ENCODE measurements at places on chromosomes 16 and 17.

DNA sequence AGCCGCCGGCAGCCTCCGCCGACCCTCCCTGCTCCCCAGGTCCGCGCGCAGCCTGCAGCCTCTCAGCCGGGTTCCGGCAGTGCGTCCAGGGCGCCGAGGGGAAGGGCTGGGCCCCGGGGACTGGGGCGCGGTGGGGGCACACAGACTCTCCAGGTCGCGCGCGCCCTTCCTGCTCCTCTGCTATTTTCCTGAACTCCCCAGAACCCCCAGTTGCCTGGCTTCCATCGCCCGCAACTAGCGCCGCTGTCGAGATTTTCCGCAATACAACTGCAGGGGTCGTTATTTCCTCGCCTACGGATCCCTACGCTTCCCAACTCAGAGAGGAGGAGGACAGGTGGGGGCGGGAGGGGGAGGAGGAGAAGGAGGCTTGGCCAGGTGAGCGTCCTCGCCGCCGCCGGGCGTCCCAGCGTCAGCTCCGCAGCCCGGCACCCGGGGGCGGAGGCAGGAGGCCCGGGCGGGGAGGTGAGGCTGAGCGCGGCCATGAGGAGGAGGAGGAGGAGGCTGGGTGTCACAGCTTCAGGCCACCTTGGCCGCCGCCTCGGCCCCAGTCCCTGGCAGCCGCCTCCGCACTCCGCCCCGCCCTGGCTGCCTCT is at the start of gene CA10:
Gene CA10 (minus strand): TSS at position 265 of the 593 bp plus-strand sequence.
- no peak for DNase-seq

- DNase-seq, result no peak
Observed at GRCh38 chr17:48993951-48994350, 3.2 kb upstream of the IGF2BP1 start.

DNA sequence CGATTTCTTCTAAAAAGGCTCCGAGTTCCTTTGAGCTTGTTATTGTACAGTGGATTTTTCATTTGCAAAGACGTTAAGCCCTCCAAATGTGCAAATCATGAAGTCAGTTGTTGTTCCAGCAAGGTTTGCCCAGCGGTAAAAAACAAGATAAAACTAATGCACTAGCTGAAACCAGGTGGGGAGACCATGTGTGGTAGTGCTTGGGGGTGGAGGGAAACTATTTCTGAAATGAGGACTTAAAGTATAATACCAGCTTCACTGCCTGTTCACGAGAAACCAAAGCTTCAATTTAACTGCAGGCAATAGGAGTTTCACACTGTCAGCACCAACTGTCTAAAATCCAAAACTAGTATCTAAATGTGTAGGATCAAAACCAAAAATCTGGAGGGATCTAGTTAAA is 22.3 kb downstream of the SMARCE1 start:
- no peak for DNase-seq

GRCh38 chr17:8369944-8370343 is 6.6 kb downstream of the KRABD2 start:
- DNase-seq, result no peak

- no peak for DNase-seq
Observed at GRCh38 chr17:14296166-14296910, 4.5 kb upstream of the HS3ST3B1 start.

GRCh38 chr16:12532871-12533610 is 270.6 kb downstream of the CPPED1 start:
- peak; percentile 22 for DNase-seq

DNA sequence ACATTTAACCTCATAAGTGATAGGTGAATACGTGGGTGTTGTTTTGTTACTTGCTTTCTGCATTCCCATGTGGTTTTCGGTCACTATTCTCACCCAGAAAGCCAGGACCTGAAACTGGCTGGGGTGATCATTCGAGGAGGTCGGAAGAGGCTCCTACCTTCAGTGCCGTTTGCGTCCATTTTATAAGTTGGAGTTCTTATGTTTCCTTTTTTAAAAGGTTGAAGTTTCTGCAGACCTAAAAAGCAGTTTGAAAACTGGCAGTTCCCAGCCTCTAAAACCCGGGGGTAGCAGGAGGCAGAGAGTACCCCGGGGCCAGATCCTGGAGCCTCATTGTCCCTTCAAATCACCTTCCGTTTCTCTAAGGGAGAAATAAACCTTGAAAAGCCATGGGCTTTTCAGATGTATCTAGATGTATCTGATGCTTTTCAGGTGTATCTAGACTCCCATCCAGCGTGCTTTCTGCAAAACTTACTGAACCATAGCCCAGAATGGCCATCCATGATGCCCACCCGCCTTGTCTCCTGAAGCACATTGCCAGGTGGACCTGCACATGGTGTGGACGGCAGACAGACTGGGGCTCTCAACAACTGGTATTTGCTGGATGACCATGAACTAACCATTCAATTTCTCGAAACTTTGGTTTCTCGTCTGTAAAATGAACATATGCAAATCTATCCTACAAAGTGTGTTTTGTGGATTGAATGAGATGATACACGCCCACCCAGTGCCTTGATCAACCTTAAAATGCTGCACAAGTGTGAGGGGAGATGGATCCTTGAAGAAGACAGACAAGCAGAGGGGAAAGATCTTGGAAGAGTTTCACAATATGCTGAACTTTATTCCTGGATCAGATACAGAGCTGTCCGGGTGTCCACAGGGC is 1.3 kb downstream of the NLRC5 start:
- DNase-seq, result no peak

- no peak for DNase-seq
Observed at GRCh38 chr17:82895087-82895486, 55.3 kb upstream of the ZNF750 start.

GRCh38 chr17:57871155-57871554 is 21.3 kb upstream of the MRPS23 start:
- DNase-seq, result no peak

GRCh38 chr17:46782250-46782953 is 36.1 kb downstream of the WNT3 start:
- peak; percentile 22 for DNase-seq

DNA sequence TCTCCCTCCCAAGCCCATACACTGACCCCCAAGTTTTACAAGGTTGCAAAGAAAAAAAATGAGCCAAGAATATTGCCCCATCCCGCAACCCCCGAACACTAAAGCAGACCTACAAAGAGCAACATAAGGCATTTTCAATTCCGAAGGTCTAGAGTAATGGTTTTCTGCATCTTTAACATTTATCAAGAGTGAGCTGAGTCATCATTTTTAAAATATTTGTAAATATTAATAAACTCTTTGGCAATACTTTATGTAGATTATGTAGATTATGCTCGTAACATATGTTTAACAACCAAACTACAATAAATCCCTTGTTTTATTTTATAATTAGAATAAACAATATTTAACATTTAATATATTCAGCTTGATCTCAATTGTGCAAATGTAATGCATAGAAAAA is 1.4 kb downstream of the ZNF624 start:
- no peak for DNase-seq

DNA sequence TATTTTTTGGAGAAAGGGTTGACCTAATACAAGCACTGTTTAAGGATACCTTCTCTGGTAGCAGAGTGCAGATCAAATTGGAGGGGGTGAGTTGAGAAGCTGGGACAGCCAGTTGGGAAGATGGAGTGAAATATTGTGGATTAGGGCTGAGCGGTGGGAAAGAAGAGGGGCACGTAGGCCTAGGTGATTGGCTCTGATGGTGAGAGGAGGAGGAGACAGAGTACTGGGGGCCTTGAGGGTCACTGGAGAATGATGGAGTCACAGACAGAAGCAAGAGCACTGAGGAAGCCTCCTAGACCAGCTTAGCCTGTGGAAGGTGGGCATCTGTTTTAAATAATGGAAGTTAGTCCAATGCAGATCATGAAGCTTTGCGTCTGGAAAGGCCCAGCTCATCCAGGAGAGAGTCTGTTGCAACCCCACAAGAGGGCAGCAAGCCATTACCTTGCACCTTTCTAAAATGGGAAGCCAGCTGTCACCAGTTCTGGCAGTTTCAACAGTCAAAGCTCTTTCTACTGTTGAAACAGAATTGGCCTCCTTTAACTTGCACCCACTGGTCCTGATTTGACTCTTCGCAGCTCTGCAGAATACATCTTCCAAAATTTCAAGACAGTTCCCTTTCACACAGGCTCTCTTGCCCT is 11.8 kb downstream of the SLC9A5 start:
- DNase-seq, result no peak

GRCh38 chr17:45432405-45433158 is at the start of gene ARHGAP27:
Gene ARHGAP27 (minus strand): TSS chr17:45432870. CDS start chr17:45430279, 2,591 bp downstream.
- peak; percentile 45 for DNase-seq

- no peak for DNase-seq
Observed at GRCh38 chr17:19331134-19331533, 31.4 kb downstream of the B9D1 start.

DNA sequence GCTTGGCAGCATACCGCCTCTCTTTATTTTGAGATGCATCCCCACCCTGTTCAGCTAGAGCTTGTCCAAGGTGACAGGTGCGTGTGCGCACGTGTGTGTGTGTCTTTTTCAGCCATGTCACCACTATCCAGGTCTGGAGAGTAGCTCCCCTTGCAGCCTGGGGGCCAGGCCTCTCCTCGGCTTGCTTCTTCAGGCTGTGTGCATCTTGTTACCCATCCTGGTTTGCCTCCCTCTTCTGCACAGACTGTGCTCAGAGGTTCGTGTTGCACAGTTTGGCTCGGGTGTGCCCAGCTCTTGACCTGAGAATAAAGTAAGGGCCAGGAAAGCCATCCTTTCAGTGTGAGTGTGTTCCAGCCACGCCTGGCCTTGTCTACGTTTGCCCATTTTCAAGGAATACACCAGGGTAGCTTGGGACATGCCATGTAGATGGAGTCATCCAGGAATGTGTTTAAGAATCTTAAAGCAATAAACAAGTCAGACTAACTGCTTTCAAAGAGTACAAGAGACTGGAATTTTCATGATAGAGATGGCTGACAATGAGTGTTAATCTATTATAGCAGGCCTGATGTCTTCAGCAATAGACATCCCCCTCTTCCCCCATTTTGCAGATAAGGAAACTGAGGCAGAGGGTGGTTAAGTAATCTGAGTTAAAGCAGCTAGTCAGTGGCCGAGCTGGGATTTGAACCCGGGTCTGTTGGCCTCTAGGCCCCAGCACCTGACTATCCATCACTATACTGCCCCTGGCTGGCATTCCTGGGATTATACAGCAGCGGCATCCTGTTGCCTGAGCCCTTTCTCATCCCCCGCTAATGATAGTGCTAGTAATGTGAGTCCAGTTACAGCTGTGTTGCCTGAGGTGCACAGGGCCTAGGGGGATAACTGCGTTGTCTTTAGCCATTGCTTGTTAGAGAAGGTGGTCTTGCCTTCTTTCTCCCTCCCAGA is 77.9 kb downstream of the KSR1 start:
- no peak for DNase-seq

DNA sequence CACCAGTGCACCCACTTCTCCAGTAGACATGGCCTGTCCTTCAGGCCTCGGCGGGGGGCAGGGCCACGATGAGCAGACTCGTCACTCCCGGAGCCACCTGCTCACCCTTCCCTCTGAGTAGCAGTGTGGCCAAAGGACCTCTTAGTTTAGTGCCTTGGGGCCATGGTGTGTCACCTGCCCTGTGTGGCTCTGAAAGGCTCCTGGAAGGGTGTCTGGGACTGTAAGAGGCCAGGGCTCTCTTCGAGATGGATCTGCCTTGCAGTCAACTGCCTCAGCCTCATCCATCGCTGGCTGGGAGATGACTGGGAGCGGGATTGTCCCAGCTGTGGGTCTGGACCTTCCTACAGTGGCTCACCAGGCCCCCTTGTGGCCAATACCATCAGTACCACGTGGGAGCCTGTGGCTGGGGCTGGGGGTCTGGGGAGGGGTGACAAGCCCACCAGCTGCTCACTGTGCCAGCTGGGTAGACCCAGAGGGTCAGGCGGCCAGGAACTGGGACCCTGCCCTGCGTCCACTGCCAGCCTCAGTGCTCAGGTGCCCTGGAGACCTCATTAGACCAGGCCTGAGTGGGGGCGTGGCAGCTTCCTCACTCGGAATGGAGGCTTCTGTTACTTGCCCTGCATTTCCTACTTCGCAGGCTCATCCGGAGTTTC is 133.4 kb downstream of the OR1D5 start:
- DNase-seq, result no peak

GRCh38 chr17:32287804-32288511 is 22.3 kb downstream of the RHBDL3 start:
- DNase-seq, result no peak

GRCh38 chr17:82863941-82864712 is 24.3 kb upstream of the ZNF750 start:
- peak; percentile 88 for DNase-seq

- DNase-seq, result no peak
Observed at GRCh38 chr16:27698266-27698665, 148.3 kb downstream of the KATNIP start.

- DNase-seq, result no peak
Observed at GRCh38 chr17:78724544-78724943, 57.5 kb downstream of the CYTH1 start.

- DNase-seq, result no peak
Observed at GRCh38 chr17:77146246-77146632, 5.5 kb downstream of the SEC14L1 start.

DNA sequence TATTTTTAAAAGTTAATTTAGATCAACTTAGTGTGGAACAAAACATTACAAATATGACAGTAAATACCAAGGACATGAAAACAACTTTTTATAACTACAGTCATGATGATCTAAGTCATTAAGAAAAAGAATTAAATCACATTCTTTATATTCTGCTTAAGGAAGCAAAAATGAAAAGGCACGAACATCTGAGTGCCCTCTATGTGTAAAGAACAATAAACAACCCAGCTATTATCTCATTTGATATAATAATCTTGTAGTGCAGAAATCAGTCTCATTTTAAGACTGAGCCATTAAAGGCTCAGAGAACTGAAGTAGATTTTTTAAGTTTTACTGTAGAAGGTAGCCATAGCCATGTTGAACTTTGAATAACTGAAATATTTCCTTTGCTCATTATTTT is 13.4 kb downstream of the MYO1D start:
- DNase-seq, result no peak

DNA sequence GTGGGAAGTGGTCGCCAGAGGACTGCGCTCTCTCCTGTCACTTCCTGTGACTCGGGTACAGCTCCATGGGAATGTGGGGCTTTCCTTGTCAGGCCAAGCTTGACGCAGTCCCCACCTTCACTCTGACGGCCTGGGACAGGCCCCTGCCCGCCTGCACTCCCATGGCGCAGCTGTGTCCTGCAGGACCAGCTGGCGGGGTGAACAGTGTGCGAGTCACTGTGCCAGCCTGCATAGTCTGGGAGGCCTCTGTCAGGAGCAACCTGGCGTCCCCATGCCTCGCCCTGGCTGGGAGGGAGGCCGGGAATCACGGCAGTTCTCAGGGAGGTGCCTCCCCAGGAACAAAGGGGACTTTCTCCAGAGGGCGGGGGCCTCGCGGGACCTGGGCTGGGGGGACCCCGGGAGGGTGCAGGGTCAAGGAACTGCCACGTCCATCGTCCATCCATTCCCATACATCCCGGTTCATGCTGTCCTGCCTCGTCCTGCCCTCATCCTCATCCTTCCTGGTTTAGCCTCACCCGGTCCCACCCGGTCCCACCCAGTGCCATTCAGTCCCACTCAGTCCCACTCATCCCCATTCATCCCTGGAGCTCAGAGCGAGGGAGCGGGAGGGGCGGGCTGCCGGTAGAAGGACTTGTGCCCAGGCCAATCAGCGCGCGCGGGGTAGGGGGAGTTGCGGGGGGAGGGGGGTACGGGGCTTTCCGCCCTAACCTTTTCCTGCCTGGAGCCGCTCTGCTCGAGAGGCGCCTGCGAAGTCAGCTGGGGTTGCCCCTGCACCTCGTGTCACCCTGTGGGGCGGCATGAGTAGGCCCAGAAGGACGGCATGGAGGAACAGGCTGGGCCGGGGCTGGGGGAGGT is 13.4 kb downstream of the FLYWCH1 start:
- DNase-seq, result no peak

- no peak for DNase-seq
Observed at GRCh38 chr16:84703681-84704080, 3.9 kb downstream of the USP10 start.

Data from CD4-positive, alpha-beta T cell treated with Interleukin-1 beta for 1 hour (primary cell).